Activated B cell treated with CpG ODN at 0.5 μM for 24 hours (primary cell): ENCODE measurements at places on chromosomes 5 and 9.

- no peak overlapping the region for H3K4me3 ChIP-seq
- DNase-seq = no peak
- H3K4me1 ChIP-seq = peaks cover 35% of the 10 kb centered on the region
- no peaks in the 10 kb centered on the region for H3K27me3 ChIP-seq
- H3K27ac ChIP-seq = no peak overlapping the region
Measured at GRCh38 chr5:107387526-107388140, 283.1 kb downstream of the EFNA5 start.

GRCh38 chr5:14996997-14997396 is 125.4 kb upstream of the ANKH start:
- no peak for DNase-seq
- H3K27me3 ChIP-seq = no peaks in the 10 kb centered on the region
- H3K36me3 ChIP-seq = peaks cover 2% of the 10 kb centered on the region
- H3K4me1 ChIP-seq = peaks cover 59% of the 10 kb centered on the region

- peaks cover 19% of the 10 kb centered on the region for H3K4me1 ChIP-seq
- DNase-seq = no peak
- H3K27me3 ChIP-seq = no peaks in the 10 kb centered on the region
- H3K27ac ChIP-seq = no peak overlapping the region
- no peaks in the 10 kb centered on the region for H3K36me3 ChIP-seq
Measured at GRCh38 chr9:89529243-89530035, 31.5 kb upstream of the SEMA4D start.

GRCh38 chr5:76943006-76943405 is 9.8 kb upstream of the CRHBP start:
- no peak for DNase-seq
- no peaks in the 10 kb centered on the region for H3K36me3 ChIP-seq

DNA sequence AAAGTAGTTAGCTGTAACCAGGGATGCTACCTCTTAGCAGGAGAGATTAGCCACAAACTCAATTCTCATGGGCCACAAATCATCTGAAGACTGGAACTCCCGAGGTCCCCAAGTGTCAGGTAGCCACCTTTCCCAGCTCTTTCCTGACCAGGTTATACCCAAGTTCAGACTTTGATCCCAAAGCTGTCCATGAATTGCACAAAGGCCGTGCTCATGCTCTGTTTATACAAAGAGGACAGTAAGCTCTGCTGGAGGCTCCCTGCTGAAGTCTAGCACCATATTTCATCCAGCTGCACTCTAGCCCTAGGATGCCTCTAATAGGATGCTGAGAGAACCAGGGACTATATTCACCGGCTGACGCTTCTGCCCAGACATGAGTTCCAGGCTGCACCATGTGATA is 271.0 kb upstream of the ADAMTSL1 start:
- H3K36me3 ChIP-seq = no peaks in the 10 kb centered on the region
- H3K27ac ChIP-seq = no peak overlapping the region
- no peaks in the 10 kb centered on the region for H3K27me3 ChIP-seq
- no peak for DNase-seq
- no peak overlapping the region for H3K4me3 ChIP-seq

DNA sequence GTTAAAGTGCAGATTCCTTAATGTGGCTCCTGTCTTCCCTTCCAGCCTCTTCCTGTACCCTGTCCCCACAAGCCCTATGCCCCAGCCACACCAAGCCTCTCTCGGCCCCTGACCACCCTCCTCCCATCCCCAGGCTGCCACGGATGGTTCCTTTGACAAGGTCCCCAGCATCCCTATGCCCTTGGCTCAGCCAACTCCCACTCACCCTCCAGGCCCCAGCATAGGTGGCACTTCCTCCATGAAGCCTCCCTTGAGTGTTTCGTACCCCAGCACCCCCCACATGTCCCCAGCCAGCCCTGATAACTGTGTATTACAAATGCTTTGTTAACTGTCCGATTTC is 115.5 kb upstream of the TBC1D2 start:
- H3K27ac ChIP-seq = no peak overlapping the region
- no peak overlapping the region for H3K4me3 ChIP-seq
- peaks cover 3% of the 10 kb centered on the region for H3K27me3 ChIP-seq
- H3K4me1 ChIP-seq = peaks cover 17% of the 10 kb centered on the region
- DNase-seq = no peak
- H3K36me3 ChIP-seq = no peaks in the 10 kb centered on the region

DNA sequence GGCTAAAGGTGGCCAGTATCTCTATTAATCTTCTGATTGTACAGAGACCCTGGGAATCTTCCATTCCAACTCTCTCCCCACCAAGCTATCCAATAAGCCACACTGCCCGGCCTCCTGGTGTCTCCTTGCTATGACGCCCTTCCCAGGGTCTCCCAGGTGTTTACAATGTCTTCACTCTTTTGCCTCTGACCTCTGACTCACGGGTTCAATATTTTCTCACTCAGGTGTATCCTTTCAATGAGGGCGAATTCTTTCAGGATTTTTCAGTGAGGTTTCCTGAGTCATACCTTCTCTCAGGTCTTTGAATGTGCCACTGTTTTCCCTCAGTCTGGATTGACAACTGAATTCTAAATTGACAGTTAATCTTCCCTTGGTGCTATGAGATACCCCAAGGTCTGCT is 53.7 kb upstream of the IRX4 start:
- H3K4me3 ChIP-seq = no peak overlapping the region
- H3K27me3 ChIP-seq = peaks cover 20% of the 10 kb centered on the region
- no peak overlapping the region for H3K27ac ChIP-seq
- H3K4me1 ChIP-seq = no peaks in the 10 kb centered on the region

- H3K36me3 ChIP-seq = peaks cover 17% of the 10 kb centered on the region
- H3K27ac ChIP-seq = no peak overlapping the region
- peak overlapping the region; percentile 76 for H3K4me3 ChIP-seq
- no peak for DNase-seq
- no peaks in the 10 kb centered on the region for H3K27me3 ChIP-seq
Measured at GRCh38 chr9:123834218-123834888, 95.6 kb downstream of the DENND1A start.

GRCh38 chr9:78663369-78663768 is 366.4 kb downstream of the PSAT1 start:
- no peak overlapping the region for H3K4me3 ChIP-seq
- H3K4me1 ChIP-seq = no peaks in the 10 kb centered on the region
- no peaks in the 10 kb centered on the region for H3K36me3 ChIP-seq
- no peak for DNase-seq

DNA sequence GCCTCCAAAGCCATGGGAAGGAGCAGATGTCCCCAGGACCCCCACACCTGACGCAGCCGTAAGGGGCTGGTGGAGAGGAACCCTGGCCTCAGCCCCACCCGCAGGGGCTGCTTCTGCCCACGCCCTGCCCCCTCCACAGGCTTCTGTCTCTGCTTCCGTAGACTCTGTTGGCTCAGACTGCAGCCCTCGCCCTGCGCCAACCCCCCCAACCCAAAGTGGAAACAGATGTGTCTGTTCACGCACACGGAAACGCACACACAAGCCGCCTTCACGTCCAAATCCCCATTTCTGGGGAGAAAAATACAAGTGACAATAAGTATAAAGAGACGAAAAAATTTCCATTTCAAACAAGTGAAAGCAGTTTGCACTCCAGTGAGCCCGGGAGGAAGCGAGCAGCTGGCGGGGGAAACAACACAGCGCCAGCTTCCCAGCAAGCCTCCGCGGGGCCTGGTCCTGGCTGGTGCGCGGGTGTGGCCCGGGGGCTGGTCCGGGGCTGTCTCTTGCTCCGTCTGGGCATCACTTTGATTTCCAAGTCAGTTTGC is 32.6 kb upstream of the RXRA start:
- H3K27ac ChIP-seq = no peak overlapping the region
- H3K4me1 ChIP-seq = peaks cover 14% of the 10 kb centered on the region
- peak overlapping the region; percentile 79 for H3K4me3 ChIP-seq
- no peaks in the 10 kb centered on the region for H3K36me3 ChIP-seq
- DNase-seq = no peak

- no peak for DNase-seq
- no peaks in the 10 kb centered on the region for H3K36me3 ChIP-seq
- peaks cover 4% of the 10 kb centered on the region for H3K4me1 ChIP-seq
- H3K27ac ChIP-seq = no peak overlapping the region
- no peak overlapping the region for H3K4me3 ChIP-seq
- peaks cover 68% of the 10 kb centered on the region for H3K27me3 ChIP-seq
Measured at GRCh38 chr5:73454379-73455036, 5.9 kb upstream of the FOXD1 start.

- DNase-seq = no peak
- no peak overlapping the region for H3K4me3 ChIP-seq
- no peak overlapping the region for H3K27ac ChIP-seq
- H3K36me3 ChIP-seq = peaks cover 11% of the 10 kb centered on the region
- H3K4me1 ChIP-seq = peaks cover 14% of the 10 kb centered on the region
Measured at GRCh38 chr9:137194388-137194787, 5.9 kb downstream of the SSNA1 start.

DNA sequence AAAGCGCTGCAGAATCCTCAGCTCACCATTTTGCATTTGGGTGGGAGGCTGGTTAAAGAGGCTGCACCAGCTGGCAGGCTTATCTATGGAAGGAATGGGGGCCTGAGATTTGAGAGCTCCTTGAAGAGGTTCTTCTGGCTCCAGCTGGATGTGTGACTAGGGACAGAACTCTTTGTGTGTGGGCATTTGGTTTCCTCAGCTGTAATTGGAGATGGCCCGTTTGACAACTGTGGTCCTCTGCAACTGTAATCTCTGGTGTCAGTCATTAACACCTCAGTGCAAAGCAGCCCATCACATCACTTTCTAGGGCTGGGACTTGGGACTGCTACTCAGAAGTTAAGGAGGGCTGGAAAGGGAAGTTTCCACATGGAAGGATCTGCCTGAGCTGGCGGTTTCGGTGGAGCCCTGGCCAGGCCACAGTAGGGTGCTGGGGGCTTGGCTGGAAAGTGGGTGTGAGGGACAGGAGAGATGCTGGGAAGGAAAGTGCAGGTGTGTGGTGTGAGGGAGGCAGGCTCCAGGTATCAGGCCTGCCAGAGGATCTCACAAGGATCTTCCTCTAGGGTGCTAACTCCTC is 193.8 kb downstream of the GADD45G start:
- DNase-seq = no peak
- H3K27ac ChIP-seq = no peak overlapping the region
- H3K27me3 ChIP-seq = no peaks in the 10 kb centered on the region
- H3K4me3 ChIP-seq = no peak overlapping the region

GRCh38 chr5:66660396-66660795 is 64.2 kb downstream of the MAST4 start:
- no peak overlapping the region for H3K27ac ChIP-seq
- H3K27me3 ChIP-seq = peaks cover 4% of the 10 kb centered on the region

- peaks cover 70% of the 10 kb centered on the region for H3K27me3 ChIP-seq
- DNase-seq = no peak
- no peak overlapping the region for H3K27ac ChIP-seq
- H3K36me3 ChIP-seq = no peaks in the 10 kb centered on the region
- H3K4me3 ChIP-seq = no peak overlapping the region
Measured at GRCh38 chr5:141874262-141874964, 3.8 kb downstream of the PCDH1 start.

DNA sequence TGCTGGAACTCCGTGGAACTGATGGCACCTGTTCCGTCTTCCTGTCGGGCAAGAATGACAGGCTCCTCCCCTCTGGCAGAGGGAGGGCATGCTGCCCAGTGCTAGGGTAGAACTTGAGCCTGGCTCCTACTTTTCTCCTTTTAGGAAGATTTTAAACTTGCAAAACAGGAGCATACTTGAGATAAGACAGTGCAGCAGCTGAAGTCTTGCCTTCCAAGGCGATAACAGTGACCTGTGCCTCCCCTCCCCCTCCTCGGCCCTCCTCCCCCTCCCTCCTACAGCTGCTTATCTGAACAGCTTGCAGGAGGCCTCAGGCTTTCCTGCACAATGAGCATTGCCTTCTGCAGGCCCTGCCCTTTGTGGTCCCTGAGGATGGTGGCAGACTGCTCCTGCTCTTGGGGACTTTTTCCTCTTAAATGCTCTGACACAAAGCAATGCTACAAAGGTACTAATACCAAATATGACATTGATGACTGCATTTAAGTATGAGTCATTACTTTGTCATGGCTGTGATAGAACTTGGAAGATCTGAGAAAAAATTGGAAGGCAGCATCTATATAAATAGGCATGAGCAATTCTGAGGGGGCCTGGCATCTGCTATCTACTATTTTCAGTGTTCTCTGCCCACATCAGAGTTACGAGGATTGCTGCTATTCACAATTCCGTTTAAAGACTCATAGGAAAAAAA is 2.0 kb downstream of the GADD45G start:
- H3K4me3 ChIP-seq = peak overlapping the region; percentile 84
- no peaks in the 10 kb centered on the region for H3K27me3 ChIP-seq
- no peaks in the 10 kb centered on the region for H3K36me3 ChIP-seq

- no peak overlapping the region for H3K4me3 ChIP-seq
- no peaks in the 10 kb centered on the region for H3K4me1 ChIP-seq
- no peak for DNase-seq
- H3K27ac ChIP-seq = no peak overlapping the region
Measured at GRCh38 chr5:173217626-173218397, 17.2 kb downstream of the NKX2-5 start.

DNA sequence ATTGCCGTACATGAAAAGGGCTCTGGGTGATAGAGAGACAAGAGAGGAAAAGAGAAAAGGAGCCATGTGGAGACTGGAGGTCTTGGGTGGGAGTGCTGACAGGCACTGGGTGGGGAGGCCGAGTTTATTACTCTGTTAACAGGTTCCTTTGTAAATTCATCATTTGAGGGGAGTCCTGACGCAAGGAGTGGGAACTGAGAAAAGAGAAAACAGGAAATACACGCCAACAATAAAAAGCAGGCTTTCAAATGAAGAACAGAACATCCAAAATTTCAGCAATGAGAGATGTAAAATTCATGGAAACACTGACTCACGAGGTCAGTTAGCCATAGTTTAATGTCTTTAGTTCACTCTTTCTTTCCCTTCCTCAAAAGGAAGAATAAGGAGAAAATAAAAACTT is 342.8 kb downstream of the TMEM167A start:
- no peaks in the 10 kb centered on the region for H3K4me1 ChIP-seq
- no peak overlapping the region for H3K4me3 ChIP-seq
- no peaks in the 10 kb centered on the region for H3K27me3 ChIP-seq
- no peaks in the 10 kb centered on the region for H3K36me3 ChIP-seq

DNA sequence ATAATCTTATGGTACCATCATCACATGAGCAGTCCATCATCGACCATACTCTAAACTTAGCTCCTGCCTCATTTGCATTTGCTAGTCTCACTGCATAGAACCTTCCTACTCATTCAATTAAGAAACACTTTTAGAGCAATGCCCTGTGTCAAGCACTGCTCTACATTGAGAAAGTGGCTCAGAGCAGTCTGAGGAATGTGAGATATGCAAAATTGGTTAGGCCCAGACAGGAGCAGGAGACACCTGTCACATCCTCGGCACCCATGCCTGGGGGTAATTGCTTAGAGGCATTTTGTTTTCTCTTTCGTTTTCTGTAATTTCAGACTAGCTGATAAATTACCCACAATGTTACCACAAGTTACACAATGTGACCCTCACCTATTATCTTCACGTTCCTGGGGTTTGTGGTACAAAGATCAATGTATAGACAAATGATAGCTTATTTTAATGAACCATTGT is 4.9 kb upstream of the RARS1 start:
- peaks cover 3% of the 10 kb centered on the region for H3K27me3 ChIP-seq
- no peak for DNase-seq
- peaks cover 23% of the 10 kb centered on the region for H3K4me1 ChIP-seq
- H3K4me3 ChIP-seq = no peak overlapping the region

- H3K4me3 ChIP-seq = no peak overlapping the region
- H3K27me3 ChIP-seq = peaks cover 2% of the 10 kb centered on the region
- no peak for DNase-seq
Measured at GRCh38 chr5:10513501-10514442, 50.1 kb upstream of the ANKRD33B start.
